ENCODE measurements at places on chromosomes 6 and 20. TPM values are rescaled to one million over a fixed set of nuclear protein-coding genes. Genes with fewer than 3 reads are reported as not detected.

Gene MYLK2
- total RNA-seq, result not detected

GRCh38 chr20:33275215-33275614, 7.8 kb upstream of the BPIFB1 start:
- no peak for DNase-seq

GRCh38 chr20:35560105-35560511, 18.2 kb downstream of the ERGIC3 start:
- peak; percentile 36 for DNase-seq

Gene UCKL1
- total RNA-seq, result 42.7 TPM

Gene PDE7B
- 3.1 TPM for total RNA-seq

- DNase-seq, result no peak
These were observed 91.7 kb downstream of the NCR2 start for GRCh38 chr6:41426888-41427641.

- no peak for DNase-seq
These were observed 66.5 kb downstream of the ADTRP start for GRCh38 chr6:11711984-11712711.

GRCh38 chr6:87742106-87742505, 40.1 kb upstream of the AKIRIN2 start:
- no peak for DNase-seq

- no peak for DNase-seq
These were observed 13.4 kb upstream of the TNFAIP3 start for GRCh38 chr6:137853569-137854213.

GRCh38 chr6:106385530-106385929, 25.0 kb downstream of the CRYBG1 start:
- DNase-seq, result no peak

DNA sequence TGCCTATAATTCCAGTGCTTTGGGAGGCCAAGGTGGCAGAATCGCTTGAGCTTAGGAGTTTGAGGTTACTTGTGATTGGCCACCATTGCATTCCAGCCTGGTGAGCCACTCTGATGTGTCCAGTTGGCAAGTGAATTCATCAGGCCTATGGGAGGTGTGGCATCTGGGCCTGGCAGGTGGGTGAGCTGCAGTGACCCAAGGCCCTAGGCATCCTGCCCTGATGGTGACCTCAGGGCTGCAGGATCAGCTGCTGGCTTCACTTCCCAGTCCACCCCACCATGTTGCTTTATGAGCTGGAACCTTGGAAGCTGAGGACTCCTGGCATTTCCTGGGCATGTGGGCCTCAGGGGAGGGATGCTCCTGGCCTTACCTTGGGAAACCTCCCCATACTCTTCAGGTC, 20.5 kb downstream of the RSPH9 start:
- no peak for DNase-seq

DNA sequence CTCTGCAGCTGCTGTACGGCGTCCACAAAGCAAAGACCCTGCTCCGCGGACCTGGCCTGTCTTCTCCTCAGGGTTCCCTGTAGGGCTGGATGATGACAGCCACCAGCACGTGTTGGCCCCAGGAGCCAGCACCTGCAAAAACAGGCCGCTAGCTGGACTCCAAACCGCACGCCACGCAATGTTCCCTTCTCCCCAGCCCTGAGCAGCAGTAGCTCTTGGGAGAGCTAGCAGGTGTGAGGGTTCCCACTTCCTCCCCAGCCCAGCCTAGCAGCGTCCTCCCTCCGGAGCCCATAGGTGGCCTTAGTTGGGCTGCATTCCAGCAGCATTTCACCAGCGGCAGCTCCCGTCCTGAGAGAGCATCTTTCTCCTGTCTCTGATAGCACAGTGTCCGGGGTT, 42.3 kb downstream of the DACT2 start:
- no peak for DNase-seq

- no peak for DNase-seq
These were observed 406.5 kb upstream of the GJE1 start for GRCh38 chr6:141726248-141726647.

Gene TSBP1
- total RNA-seq, result not detected

DNA sequence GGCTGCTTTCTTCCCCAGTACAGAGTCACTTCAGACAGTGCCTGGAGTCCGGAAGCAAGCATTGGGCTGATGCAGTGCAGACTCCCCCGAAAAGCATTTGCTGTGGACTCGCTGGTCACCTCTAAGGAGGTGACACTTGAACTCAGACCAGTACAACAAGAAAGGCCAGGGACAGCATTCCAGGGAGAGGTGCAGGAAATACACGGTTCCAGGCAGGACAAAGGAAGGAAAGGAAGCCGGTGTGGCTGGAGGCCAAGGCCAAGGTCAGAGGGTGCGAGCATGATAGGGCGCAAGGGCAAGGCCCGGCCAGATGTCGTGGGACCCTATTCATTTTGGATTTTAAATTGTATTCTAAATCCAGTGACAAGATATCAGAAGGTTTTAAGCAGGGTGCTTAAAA, 160.9 kb downstream of the ZMYND8 start:
- DNase-seq, result no peak

Gene CFB
- total RNA-seq, result 212 TPM
